ENCODE measurements at places on chromosomes 12 and 14.

DNA sequence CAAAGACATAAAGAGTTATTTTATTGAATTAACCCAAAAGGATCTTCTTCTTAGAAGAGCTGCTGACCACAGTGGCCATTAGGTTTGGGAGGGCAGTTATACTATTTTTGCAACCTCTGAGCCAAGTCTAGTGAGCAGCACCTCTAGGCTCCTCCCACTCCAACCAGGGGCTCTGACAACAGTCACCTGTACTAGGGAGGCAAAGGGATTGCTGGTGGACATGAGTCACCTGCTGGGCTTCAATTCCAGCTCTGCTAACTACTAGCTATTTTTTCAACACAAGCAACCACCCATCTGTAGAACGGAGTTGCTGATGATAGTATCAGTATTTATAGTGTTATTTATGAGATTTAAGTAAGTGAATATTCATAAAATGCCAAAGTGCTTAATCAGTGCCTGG is 166.0 kb downstream of the KLHL28 start:
- DNase-seq: no peak

- DNase-seq: no peak
Measured at GRCh38 chr12:2679816-2680675, 114.7 kb upstream of the FKBP4 start.

- DNase-seq: peak; percentile 3
Measured at GRCh38 chr14:21852061-21852664, 178.5 kb upstream of the OR4E1 start.

DNA sequence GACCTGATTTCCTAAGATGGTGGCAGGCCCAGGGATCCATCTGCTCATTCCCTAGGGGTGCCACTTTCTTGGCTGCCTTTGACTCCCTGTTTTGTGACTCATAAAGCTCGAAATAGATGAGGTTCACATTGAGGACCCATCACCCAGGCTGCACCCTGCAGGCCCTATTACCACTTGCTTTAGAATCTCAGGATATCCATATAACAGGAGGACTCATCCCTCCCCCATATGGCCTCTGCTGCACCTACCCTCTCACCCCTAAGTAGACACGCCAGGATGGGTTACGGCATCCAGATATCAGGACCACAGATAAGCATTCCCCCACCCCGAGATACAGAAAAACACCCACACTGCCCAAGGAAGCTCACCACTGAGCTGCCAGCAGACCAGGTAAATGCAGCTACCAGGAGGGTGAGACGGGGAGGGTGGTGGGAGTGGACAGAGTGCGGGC is 155.7 kb downstream of the DPF3 start:
- DNase-seq: no peak

DNA sequence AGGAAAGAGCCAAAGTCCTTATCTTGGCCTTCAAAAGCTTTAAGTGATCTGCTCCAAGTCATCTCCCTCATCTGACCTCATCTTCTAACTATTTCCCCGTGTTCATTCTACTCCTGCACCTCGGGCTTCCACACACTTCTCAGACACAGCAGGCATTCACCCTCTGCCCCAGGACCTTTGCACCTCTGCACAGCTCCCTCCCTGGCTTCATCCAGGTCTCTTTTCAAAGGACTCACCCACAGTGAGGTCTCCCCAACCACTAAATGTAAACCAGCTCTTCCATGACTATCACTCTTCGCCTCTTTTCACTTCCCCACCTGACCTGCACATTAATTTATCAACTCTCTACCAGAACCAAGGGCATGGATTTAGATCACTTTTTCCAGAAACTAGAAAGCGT is 161.8 kb downstream of the PIWIL1 start:
- no peak for DNase-seq

DNA sequence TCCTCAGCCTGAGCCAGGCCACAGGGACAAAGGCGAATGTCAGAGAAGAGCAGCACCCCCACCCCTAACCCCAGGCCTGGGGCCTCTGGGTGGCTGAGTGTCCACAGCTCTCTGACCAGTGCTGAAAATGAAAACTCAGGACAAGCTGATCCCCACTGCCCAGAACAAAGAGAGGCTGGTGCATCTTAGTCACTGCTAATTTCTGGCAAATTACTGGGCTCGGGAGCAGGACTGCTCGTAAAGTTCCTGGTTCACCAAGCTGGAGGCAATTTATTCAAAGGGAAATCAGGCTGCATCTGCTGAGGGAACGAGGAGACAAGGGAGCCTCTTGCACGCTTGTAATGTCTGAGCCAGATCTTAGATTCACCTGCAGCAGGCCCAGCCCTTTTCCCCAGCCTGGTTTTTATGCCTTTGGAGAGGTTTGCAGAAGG is 43.2 kb downstream of the CALM1 start:
- DNase-seq: no peak

DNA sequence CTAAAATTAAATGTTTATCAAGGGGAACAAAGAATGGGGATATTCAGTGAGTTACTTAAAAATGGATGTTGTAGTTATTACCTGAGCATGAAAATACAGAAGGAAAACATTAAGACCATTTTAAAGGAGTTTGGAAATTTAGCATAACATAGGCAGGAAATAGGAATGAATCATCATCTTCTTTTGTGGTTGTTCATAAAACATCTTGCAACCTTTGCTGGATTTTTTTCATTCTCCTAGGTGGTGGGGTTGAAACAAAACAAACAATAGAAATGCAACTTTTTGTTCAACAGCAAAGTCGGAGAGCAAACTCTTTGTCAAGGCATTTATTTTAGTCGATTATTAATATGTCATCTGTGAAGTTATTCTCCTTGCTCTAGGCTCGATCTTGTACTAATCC is 275.1 kb downstream of the IPO8 start:
- no peak for DNase-seq

GRCh38 chr12:130427381-130427887 is 89.7 kb downstream of the PIWIL1 start:
- no peak for DNase-seq

Data from COR-L47 (cell line).